ENCODE measurements at places on chromosomes 1 and 21. TPM values are rescaled to one million over a fixed set of nuclear protein-coding genes. Genes with fewer than 3 reads are reported as not detected.

Gene ZNF593OS
- not detected for total RNA-seq

Gene GUCA2A
- total RNA-seq, result not detected

Gene RGS1
- not detected for total RNA-seq

Gene RBM8A
- total RNA-seq, result 125 TPM

Gene DNAJC28
- total RNA-seq, result 1.6 TPM

Gene WDR64
- total RNA-seq, result not detected

Gene REN
- total RNA-seq, result 0.15 TPM

Gene SON
- total RNA-seq, result 215 TPM
